ENCODE measurements at places on chromosomes 7 and 10. TPM values are rescaled to one million over a fixed set of nuclear protein-coding genes. Genes with fewer than 3 reads are reported as not detected.

- no peak overlapping the region for H3K27ac ChIP-seq
- no peaks in the 10 kb centered on the region for H3K36me3 ChIP-seq
- no peaks in the 10 kb centered on the region for H3K27me3 ChIP-seq
- H3K4me1 ChIP-seq: no peaks in the 10 kb centered on the region
Observed at GRCh38 chr10:133132473-133133291, 27.3 kb upstream of the KNDC1 start.

- no peak for DNase-seq
- peaks cover 21% of the 10 kb centered on the region for H3K4me1 ChIP-seq
Observed at GRCh38 chr10:125783957-125784356, 8.3 kb upstream of the MMP21 start.

DNA sequence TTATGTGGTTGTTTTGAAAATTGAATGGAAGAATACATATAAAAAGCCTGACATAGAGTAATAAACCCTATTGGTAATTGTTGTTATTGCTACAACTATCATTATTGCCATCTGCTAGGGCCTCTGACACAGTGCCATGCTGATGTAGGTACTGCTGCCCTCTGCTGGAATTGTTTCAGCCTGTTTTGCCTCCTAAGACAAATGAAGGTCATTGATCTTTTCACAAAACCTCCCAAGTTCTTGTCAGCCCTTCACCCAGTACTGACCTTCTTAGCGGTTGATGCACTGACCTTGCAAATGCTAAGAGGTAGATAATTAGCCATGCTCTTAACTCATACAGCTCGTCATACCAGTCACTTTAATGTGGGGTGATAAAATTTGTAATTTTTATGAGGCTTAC lies 975.2 kb downstream of the SORCS1 start:
- no peak overlapping the region for H3K4me3 ChIP-seq
- H3K27ac ChIP-seq: no peak overlapping the region
- peak; percentile 40 for DNase-seq
- H3K27me3 ChIP-seq: no peaks in the 10 kb centered on the region
- H3K4me1 ChIP-seq: no peaks in the 10 kb centered on the region

- DNase-seq: no peak
- H3K36me3 ChIP-seq: peaks cover 36% of the 10 kb centered on the region
- H3K4me3 ChIP-seq: no peak overlapping the region
- H3K4me1 ChIP-seq: peaks cover 10% of the 10 kb centered on the region
- H3K27me3 ChIP-seq: no peaks in the 10 kb centered on the region
Observed at GRCh38 chr7:96679886-96680285, 29.8 kb downstream of the SEM1 start.

GRCh38 chr7:34155220-34155908 lies 250.0 kb downstream of the BMPER start:
- no peak overlapping the region for H3K27ac ChIP-seq
- no peak overlapping the region for H3K4me3 ChIP-seq
- no peak for DNase-seq
- no peaks in the 10 kb centered on the region for H3K36me3 ChIP-seq
- no peaks in the 10 kb centered on the region for H3K27me3 ChIP-seq

DNA sequence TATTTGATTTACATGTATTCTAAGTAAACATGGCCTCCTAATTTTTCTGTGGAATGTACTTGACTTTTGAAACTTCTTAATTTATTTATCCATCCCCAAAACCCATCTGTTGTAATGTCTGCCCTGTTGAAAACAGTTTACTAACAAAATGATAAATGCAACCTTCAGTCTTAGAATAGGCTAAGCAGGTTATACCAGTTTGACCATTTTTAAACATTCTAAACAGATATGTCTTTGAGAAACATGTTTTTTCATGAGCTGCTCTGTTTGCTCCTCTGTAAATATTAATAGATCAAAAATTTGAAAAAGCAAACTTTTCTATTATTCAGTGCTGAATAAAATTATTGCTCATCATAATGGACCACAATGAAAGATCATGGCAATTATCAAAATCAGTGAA lies 33.4 kb upstream of the NRBF2 start:
- no peak for DNase-seq
- H3K27ac ChIP-seq: no peak overlapping the region
- no peak overlapping the region for H3K4me3 ChIP-seq
- no peaks in the 10 kb centered on the region for H3K36me3 ChIP-seq
- peaks cover 14% of the 10 kb centered on the region for H3K27me3 ChIP-seq

MMD2 gene
- not detected for total RNA-seq
